ENCODE measurements at places on chromosomes 11 and 22. TPM values are rescaled to one million over a fixed set of nuclear protein-coding genes. Genes with fewer than 3 reads are reported as not detected.

Gene PEX16
- 20.5 TPM for total RNA-seq

Gene GAL
- total RNA-seq: not detected

Gene CDPF1
- total RNA-seq: 21.5 TPM

Gene KRTAP5-11
- not detected for total RNA-seq

Gene TMEM191C
- total RNA-seq: 0.30 TPM

All from MG63 (cell line).